ENCODE measurements at places on chromosomes 7 and 10.

DNA sequence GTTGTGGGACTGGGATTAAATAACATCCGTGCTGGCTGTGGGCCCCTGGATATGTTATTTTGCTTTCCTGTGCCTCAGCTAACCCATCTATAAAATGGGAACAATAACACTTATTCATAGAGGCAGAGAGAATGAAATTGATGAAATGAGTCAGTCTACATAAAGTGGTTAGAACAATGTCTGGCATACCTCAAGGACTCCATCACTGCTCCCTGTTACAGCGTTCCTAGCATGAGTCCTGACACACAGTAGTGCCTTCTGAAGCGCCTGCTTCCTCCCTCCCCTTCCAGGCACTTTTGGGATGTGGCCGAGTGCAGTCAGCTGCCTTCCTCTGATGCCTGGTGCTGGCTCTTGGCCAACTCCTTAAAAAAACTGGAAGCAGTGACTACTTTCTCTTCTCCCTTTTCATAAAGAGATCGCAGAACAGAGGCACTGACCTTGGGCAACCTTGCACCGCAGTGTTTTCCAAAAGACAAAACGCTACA lies 108.4 kb upstream of the ZMIZ1 start:
- no peak for DNase-seq

- no peak for DNase-seq
These were observed 308.7 kb downstream of the DNAJB6 start for GRCh38 chr7:157645539-157645938.

GRCh38 chr10:947051-947450 lies 15.5 kb upstream of the LARP4B start:
- no peak for DNase-seq

GRCh38 chr7:131546126-131546525 lies 10.3 kb downstream of the PODXL start:
- no peak for DNase-seq

GRCh38 chr7:7449055-7449454 lies 86.6 kb downstream of the COL28A1 start:
- DNase-seq, result no peak

DNA sequence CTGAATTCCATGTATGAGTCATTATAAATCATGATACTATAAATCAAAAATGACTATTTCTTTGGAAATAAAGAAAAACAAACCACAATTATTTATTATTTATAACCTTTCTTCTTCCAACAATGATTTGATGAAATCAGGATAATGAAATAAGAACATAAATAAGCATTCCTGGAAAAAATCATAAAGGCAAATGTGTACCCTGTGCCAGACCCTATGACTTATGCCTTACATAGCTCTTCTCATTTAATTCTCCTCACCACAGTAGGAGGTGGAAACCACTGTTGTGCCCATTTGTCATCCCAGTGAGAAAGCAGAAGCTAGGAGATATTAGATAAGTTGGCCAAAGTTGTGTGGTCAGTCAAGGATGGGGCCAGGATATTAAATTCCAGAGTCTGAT lies 255.1 kb downstream of the DOCK4 start:
- DNase-seq, result no peak

- no peak for DNase-seq
These were observed 112.7 kb downstream of the ACTR3B start for GRCh38 chr7:152872061-152872744.

GRCh38 chr10:8556321-8556720 lies 501.8 kb downstream of the GATA3 start:
- no peak for DNase-seq

- no peak for DNase-seq
These were observed 54.0 kb downstream of the DOCK4 start for GRCh38 chr7:112152186-112152585.

- no peak for DNase-seq
These were observed 226.7 kb downstream of the EXOC4 start for GRCh38 chr7:133479456-133480065.

DNA sequence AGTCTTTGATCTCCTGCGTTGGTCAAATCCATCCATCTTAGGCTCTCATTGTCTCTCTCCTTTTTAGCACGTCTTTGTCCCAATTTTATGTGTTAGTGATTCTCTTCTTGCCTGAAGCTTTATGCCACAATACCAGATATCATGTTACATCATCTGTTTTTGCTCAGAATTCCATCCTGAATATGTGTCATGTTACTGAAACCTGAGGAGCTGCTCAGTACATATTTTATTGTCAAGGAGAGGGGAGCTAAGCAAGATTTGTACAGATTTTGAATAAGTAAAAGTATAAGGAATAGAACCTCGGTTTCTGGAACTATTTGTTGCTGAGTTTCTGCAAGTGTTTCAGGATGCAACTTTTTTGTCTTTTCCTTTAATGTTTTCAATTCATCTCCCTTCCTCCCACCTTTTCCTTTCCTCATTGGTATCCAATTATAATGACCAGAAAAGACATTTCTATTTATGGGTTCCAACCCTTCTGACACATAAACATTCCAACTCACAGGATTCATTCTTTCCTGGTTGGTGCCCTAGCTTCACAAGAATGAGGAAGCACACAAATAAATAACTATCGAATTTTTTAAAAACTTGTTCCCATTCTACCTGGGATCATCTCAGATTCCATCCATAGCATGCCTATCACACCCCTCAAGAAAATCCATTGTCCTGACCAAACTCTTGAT lies 291.8 kb downstream of the CRPPA start:
- DNase-seq, result no peak

DNA sequence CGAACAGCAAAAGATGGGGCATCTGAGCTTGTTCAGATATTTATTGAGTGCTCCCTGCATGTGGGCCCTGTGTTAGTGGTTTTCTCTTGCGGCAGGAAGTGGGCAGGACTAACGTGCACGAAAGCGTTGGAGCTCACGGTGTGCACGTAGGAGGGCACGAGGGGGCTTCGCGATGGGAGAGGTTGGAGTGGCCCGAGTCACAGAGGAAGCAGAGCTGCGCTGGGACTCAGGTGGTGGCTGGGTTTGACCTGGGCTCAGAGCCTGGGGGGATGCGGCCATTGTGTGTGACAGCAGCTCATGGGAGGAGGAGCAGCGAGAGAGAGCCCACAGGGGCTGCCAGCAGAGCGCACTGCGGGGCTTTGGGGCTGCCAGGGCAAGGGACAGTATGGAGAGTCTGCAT lies 7.7 kb downstream of the ZSCAN25 start:
- DNase-seq, result peak; percentile 70

GRCh38 chr7:38222481-38223096 lies 44.5 kb downstream of the STARD3NL start:
- no peak for DNase-seq

GRCh38 chr7:33842150-33842549 lies 63.2 kb upstream of the BMPER start:
- DNase-seq, result no peak

- no peak for DNase-seq
These were observed 180.5 kb downstream of the ZNF365 start for GRCh38 chr10:62554632-62555199.

GRCh38 chr10:132965411-132966057 lies 23.2 kb upstream of the CFAP46 start:
- DNase-seq, result no peak

DNA sequence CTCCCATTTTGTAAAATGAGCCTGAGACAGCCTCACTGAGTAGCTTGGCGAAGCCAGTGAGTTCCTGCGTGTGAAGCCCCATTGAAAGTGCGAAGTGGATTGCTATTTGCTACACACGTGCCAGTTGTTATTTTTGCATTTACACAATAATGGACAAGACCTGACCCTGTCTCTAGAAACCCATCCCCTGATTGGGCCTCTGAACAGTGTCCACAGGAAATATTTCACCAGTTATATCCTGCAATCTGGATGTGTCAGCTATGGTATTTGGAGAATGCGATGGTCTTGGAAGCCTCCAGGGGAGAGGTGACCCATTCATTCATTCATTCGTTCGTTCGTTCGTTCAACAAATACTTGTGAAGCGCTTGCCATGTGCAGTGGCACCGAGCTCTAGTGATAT lies 37.1 kb downstream of the COL13A1 start:
- DNase-seq, result no peak

GRCh38 chr10:110048781-110049180 lies 41.0 kb downstream of the ADD3 start:
- DNase-seq, result no peak

DNA sequence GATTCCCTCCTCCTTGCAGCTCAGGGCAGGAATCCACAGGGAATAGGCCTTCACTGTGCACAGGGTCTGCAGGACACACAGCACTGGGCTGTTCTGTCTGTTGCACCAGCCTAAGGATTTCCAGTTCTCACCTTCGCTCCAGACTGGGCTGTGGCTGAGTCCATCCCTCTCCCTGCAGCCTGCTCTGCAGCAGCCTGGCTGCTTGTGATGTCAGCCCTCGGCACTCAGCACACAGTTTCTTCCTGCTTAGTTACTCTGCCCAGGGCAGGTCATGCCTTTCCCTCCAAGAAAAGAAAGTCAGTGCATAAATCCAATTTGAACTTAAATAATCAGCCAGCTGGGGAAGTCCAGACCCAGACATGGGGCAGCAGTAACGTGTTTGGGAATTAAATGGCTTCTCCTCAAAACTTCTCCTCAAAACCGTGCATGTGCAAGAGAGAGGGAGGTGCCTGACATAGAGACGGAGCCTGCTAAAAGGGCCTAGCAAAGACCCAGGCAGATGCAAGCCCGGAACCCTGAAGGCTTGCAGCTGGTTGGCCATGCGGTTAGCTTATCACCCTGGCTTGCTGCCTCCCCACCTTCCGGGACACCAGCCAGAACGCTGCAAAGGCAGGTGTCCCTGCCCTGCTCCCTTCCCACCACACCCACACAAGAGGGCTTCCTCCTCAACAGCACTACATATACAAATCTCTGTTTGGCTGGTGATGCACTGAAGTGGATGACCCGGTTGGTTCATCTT lies 10.9 kb upstream of the GDF2 start:
- DNase-seq, result peak; percentile 42

DNA sequence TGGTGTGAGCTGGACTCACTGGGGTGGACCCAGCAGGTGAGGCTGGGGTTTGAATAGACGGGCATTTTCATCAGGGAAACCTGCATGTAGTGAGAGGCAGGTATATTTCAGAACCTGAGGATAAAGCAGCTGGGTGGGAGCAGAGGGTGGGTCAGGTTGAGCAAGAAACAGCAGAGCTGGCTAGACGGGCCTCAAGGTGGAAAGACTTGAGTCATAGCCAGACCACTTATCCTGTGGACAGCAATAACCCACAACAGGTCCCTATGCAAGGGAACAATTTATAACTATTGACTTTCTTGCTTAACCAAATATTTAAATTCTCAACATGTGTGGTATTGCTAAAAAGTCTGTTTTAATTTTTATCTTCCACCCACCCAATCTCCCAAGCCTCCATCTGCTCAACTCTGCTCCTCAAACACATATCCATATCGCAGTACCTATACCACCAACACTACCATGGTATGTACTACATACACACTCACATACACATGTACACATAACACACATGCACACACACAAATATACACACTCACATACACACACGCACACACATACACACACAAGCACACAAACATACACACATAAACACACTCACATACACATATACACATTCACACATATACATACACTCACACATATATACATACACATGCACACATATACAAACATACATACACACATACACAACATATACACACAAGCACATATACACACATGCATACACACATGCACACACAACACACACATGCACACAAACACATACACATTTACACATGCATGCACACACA lies 129.0 kb upstream of the C7orf33 start:
- DNase-seq, result no peak

- DNase-seq, result no peak
These were observed 38.0 kb upstream of the ZEB1 start for GRCh38 chr10:31280972-31281371.

DNA sequence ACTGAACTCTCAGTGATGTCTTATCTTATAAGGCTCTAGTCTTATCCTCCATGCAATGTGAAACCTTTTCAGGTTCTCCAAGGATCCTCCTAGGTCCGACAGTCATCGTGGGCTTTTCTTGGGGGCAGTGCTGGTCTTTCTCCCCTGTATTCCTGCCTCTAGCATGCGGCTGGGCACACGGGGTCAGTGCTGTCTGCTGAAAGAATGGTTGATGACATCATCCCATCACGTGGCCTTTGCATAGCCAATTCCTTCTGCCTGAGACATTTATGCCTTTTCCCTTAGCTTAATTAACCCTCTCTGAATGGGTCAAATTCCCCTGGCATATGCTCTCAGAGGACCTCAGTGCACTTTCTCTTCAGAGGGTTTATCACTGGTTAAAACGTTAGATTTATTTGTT lies 27.0 kb upstream of the KCNK18 start:
- no peak for DNase-seq

- no peak for DNase-seq
These were observed 107.4 kb downstream of the FAM204A start for GRCh38 chr10:118234683-118235082.

DNA sequence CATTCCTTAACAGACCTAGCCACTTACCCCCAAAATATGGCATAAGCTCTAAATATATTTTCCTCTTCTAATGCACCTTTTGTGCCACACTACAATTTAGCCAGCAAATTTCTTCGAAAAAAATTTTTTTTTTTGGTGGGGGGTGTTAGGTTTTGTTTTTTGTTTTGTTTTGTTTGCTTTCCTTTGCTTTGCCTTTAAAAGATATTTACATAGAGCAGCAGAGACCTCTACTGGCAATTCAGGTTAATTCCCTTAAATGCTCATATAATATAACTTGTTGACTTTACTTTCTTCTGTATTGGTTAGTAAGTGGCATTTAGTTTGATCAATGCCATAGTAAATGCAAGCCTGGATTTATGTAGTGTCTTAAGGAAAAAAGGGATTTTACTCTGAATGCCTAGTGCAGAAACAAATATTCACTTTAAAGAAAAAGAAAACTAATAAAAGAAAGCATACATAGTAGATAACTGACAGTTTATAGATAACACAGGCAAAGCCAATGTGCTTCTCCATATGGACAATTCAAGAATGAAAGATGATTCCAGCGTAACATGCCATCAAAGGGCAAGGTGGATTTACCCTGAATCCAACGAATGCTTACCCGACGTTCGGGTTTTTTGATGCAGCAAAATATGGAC lies 1250.6 kb downstream of the GATA3 start:
- no peak for DNase-seq

- DNase-seq, result no peak
These were observed 572 bp upstream of the BHLHA15 start for GRCh38 chr7:98210513-98211220.

DNA sequence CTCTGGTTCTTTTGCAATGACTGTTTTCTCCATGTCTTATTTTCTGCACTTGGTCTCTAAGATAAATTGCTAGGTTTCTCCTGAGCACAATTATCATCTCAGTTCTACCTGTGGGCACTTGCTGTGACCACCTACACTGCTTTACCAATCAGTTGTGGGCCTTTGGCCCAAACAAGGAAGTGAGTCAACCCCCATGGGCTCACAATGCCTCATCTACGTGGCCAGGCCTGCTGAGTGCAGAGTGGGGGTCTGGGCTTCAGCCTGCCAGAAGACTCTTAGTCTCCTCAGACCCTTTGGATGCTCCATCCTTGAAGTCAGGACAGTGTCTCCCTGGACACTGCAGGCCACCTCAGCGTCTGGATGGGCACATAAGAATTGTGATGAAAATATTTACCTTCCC lies 20.3 kb downstream of the SCART1 start:
- no peak for DNase-seq

GRCh38 chr10:77007834-77008233 lies 629.8 kb downstream of the KCNMA1 start:
- no peak for DNase-seq

Data from T follicular helper cell (primary cell).